ENCODE measurements at places on chromosomes 13 and 19. TPM values are rescaled to one million over a fixed set of nuclear protein-coding genes. Genes with fewer than 3 reads are reported as not detected.

KIR2DL1 gene
- total RNA-seq, result 0.83 TPM

TRMT1 gene
- 29.3 TPM for total RNA-seq

DNA sequence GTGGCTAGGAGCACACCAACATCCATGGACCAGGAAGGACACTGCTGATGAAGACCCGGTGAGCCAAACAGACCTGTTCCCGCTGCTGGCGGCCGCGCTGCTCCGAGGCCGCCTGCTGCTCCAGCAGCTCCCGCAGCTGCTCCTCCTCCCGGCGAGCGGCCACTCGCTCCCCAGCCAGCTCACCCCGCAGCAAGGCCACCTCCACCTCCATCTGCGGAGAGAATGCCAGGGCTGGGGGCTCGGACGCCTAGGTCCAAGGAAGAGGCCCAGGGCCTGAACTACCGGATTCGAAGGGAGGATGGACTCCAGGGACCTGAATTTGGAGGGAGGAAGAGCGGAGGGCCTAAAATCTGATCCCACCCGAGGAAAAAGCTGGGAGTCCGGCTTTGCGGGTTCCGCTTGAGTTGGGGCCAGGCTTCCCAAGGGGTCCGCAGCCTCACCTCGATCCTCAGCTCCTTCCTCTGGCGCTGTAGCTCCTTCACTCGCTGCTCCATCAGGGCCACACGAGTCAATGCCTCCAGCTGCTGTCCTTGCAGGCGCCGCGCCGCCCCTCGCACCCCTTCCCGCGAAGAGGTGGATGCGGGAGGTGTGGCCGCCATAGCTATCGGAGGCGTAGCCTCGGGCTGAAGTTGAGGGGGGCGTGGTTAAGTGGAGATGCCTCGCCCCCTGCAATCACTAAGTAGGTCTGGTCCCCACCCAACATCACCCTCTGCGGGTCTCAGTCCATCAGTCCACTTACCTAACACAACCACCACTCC, 2.7 kb downstream of the PHLDB3 start:
- DNase-seq, result no peak

- DNase-seq, result no peak
Measured at GRCh38 chr13:48126944-48127830, 32.3 kb upstream of the MED4 start.

DNA sequence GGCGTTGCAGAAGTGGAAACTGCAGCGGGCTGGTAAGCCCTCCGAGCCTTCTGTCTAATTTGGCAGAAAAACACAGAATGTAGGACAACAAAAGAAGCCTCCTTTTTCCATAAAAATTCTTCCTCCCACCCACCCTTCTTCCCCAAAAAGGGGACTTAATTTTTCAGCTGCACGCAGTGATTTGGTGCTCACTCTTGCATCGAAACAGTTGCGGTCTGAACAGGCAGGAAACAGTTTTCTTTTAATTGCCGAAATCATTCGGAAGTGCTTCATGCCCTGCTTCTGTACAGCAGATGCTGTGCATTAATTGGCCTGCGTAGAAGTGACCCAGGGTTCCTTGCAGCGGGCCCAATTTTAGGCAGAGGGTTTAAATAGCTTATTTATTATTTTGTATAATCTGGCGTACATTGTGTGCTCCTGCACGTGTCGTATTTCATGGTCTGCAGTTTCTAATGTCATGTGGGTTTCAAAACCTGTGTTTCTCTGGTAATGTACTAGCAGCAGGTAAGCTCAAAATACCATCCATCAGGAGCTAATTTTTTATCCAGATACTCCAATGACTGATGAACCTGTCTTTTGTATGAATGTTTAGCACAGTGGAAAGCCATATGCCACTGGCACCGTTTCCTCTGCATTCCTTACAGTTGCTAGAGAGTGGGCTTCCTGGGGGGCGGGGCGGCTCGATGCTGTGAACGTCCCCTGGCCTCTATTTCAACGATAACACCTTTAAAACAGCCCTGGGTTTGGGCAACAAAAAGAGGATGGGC, 66.6 kb downstream of the GGACT start:
- DNase-seq, result no peak

Measured in lower lobe of right lung (tissue), 2 donors.